ENCODE measurements at places on chromosomes 11 and 22.

- DNase-seq, result no peak
These were observed 19.6 kb downstream of the PRDM11 start for GRCh38 chr11:45165806-45166603.

- no peak for DNase-seq
These were observed 21.5 kb upstream of the TXNRD2 start for GRCh38 chr22:19962909-19963806.

- DNase-seq, result no peak
These were observed 3.2 kb downstream of the P2RY6 start for GRCh38 chr11:73275381-73275750.

- no peak for DNase-seq
These were observed 493.2 kb downstream of the MIAT start for GRCh38 chr22:27150544-27150941.

GRCh38 chr22:42958937-42959336 is 56.0 kb downstream of the PACSIN2 start:
- no peak for DNase-seq

DNA sequence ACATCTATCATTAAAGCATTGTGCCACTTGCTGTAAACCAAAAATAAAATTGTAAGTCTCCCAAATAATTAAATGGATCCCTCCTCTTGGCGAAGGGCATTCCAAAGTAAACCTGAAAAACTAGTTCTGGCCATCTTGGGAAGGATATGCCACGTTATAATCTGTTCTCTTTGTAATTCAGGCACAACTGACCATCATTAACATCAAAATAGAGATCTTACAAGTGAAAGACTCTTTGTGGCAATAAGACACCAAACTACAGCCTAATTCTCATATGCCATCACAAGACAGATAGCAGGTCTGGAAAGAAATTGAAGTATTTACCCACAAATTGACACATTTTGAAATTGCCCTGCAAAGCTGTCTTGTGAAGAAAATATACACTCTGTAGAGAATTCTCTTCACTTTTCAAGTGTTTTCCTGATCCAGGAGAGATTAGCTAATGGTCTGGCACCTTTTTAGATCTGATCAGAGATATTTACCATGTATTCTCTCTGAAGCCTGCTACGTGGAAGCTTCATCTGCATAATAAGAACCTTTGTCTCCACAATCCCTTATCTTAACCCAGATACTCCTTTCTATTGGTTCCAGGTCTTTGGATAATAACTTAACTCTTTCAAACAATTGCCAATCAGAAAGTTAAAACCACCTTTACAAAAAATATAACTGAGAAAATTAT is 630.4 kb upstream of the CCDC179 start:
- no peak for DNase-seq

GRCh38 chr11:19713196-19714021 is 772 bp downstream of the NAV2 start:
- no peak for DNase-seq

DNA sequence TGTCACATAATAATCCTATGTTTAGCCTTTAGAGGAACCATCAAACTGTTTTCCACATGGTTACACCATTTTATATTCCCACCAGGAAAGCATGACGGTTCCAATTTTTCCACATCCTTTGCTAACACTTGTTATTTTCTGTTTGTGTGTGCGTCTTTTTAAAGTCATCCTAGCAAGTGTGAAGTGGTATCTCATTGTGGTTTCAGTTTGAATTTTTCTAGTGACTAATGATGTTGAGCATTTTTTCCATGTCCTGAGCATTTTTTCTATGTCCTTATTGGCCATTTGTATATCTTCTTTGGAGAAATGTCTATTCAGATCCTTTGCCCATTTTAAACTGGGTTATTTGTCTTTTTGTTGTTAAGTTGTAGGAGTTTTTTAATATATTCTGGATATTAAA is 53.7 kb upstream of the DEPDC7 start:
- DNase-seq, result no peak

DNA sequence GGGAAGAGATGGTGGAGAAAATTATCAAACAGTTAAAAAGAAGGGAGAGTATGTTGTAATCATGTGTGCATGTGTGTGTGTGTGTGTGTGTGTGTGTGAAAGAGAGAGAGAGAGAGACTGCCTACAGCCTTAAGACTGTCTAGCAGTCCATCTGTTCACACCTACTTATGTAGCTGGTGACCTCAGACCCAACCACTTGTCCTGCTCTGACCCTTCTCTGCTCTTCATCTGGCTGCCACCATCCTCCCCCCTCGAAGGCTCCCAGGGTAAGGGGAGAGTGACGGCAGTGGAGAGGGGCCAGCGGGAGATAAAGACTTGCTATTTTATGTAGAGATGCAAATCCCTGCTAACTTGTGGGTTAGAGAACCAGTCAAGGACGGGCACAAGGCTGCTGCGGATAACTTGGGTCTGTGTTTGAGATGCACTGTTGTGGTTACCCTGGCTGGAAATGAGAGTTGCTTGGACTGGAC is 24.9 kb upstream of the GRAMD1B start:
- no peak for DNase-seq

GRCh38 chr22:45462034-45462655 is 40.5 kb upstream of the FBLN1 start:
- no peak for DNase-seq

- DNase-seq, result no peak
These were observed 690 bp upstream of the UVRAG start for GRCh38 chr11:75814363-75814676.

GRCh38 chr11:131982154-131982553 is 611.7 kb downstream of the NTM start:
- no peak for DNase-seq
